RPMI7951 (cell line): ENCODE measurements at places on chromosomes 4 and X. TPM values are rescaled to one million over a fixed set of nuclear protein-coding genes. Genes with fewer than 3 reads are reported as not detected.

- DNase-seq: no peak
Observed at GRCh38 chr4:64614276-64614675, 205.0 kb upstream of the TECRL start.

DNA sequence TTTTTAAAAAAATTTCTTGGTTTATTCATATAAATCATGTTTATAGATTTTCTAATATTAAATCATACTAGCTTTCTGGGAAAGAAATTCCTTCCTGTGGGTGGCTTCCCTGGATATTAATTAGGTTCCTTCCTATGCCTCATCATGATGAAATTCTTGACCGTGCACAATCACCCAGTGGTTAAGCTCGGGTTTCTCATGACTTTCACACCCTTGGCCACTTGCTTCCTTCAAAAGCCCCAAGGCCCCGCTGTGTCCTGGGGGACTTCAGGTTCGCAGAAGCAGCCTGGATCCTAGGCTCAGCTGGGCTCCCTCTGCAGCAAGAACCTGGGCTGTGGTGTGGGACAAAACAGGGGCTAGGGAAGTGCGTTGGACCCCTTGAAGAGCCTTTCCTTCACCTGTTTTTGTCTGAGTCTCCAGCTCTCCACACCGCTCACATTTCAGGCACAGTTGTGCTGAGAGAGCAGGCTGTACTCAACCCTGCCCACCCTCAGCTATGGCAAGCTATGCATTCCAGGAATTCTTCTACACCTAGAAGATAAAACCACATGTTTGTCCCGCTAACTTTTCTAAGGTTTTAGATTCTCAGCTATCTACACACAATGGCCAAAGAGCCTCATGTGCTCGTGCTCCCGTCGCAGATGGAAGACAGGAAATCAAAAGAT lies 48.9 kb upstream of the TMSB15B start:
- peak; percentile 0 for DNase-seq

DNA sequence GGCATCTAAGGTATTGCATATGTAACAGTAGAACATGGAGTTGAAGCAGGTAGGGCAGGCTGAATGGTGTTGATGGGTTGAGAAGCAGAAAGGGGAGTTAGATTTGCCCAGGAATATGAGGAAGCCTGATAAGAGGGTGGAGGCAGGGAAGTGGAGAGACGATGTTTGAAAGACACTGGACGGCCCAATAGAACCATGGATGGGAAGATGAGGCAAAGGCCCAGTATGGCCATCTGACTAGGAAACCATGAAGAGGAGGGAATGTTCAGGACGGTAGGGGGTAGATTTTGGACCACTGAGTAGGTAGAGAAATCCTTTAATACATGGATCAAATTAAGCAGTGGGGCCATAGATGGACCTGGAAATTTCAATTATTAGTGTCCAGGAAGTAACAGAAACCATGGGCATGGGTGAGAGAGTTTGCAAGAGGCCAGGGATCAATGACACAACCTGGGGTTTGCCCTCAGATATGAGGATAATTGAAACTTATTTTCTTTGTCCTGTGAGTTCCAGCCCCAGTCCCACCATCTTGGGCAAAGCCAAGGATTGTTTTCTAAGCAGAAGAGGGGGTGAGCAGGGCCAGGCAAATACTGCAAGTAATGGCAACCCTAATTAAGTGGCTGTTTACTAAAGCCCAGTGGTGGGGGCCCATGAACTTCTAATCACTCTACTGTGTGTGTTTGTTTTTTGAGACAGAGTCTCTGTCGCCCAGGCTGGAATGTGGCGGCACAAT lies 2.5 kb upstream of the USP11 start:
- DNase-seq: no peak

GRCh38 chr4:15794905-15795304 lies 16.8 kb downstream of the CD38 start:
- DNase-seq: no peak

The IL2RG gene
- not detected in 2 replicates for total RNA-seq

The SPANXN3 gene
- not detected in 2 replicates for total RNA-seq

The SSX2 gene
- not detected in 2 replicates for total RNA-seq

The SATL1 gene
- total RNA-seq: not detected in 2 replicates

The MSMO1 gene
- 88.9 and 95.4 TPM in 2 replicates for total RNA-seq
